ENCODE measurements at places on chromosomes 3 and 15.
A peak's percentile ranks its signal among the peaks of the same experiment; 100 is the strongest.

DNA sequence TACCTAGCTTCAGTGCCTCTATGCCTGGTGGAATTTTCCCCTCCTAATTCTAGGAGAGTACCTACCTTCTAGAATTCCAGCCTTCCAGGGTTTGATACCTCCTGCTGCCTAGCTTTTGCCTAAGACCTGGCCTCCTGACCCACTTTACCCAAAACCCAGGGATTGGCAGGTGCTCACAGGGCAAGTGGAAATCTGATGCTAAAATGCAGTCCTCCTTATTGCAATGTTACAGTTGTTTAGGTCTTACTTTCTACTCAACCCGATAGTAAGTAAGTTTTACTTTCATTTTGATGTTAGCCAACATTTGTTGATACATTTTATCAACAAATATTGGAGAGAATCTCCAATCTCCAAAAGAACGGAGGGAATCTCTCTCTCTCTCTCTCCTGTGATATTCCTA lies 275.9 kb downstream of the DOCK3 start:
- DNase-seq = no peak

DNA sequence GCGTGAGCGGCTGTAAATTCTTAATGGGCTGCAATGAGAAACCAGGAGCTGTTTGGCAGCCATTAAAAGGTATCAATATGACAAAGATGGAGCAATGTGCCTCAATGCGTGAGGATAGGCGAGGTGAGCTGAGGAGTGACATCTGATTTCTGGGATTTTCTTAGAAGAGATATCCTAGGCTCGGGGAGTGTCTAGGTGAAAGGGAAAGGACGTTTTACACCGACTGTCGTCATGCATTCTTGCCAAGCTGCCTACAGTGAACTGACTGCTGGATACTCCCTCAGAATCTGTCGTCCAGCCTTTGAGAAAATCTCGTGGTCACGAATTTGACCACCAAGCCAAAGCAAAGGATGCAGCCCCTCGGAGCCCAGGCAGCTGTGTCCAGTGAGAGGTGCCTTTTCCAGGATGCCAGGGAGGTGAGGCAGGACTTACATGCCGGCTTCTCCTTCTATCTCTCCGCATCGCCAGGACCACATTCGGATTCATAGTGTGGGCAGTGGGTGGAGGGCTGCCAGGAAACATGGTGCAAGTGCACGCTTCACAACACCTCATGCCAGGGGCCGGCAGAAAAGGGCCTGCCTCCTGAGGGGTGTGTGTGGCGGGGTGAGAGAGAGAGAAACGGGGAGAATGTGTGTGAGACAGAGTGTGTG lies 80.3 kb upstream of the ABHD17C start:
- DNase-seq = no peak

GRCh38 chr15:78417754-78418630 lies 20.0 kb upstream of the IREB2 start:
- no peak for DNase-seq

- DNase-seq = no peak
Measured at GRCh38 chr15:99956022-99956775, 223.0 kb upstream of the LYSMD4 start.

GRCh38 chr3:134937256-134938028 lies 142.4 kb downstream of the EPHB1 start:
- DNase-seq = no peak

GRCh38 chr15:42716125-42716524 lies 20.8 kb downstream of the CDAN1 start:
- DNase-seq = no peak

DNA sequence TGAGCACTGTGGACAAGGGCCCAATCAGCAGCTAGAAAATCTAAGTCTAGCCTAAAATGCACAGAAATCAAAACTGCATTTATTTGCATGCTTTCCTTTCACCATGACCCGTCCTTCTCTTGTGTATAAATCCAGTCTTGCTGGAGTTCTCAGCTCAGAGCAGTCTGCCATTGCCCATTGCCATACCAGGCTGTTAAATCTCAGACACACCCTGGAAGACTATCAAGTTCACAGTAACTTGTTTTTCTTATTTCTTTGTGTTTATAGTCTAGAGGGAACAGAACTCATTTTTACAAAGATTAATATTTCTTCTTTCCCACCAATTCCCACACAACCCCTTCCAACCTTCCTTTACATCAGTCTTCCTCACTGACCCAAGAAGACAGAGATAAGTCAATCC lies 85.9 kb downstream of the COL8A1 start:
- DNase-seq = no peak

- peak; percentile 26 for DNase-seq
Measured at GRCh38 chr15:36501063-36501678, 78.3 kb upstream of the CDIN1 start.

DNA sequence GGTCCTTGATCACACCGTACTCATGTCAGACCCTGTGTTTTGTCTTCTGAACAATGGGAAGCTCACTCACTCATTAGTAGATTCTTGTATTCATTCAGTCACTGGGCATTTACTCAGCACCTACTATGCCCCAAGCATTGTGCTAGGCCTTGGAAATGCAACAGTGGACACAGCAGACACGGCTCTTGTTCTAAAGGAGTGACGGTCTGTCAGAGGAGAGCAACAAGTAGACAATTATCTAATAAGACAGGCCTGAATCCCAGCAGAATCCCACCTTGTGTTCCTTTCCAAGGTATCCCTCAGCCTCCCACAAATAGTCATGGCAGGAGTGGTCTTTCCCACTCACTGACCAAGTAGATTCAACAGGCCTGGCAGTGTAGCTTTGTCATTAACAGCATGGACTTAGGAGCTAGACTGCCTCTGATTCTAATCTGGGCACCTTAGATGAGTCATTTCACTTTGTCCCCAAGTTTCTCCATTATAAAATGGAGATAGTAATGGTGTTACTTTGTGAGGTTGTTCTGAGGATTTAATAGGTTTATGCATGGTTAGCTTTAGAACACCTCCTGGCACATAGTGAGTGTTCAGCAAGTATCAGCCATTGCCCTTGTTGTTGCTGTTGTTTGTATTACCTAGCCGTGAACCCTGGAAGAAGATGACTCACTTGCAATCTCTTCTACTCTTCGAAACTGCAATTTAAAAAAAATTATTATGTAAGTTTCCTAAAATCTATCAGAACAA lies 69.1 kb downstream of the SSUH2 start:
- DNase-seq = no peak

DNA sequence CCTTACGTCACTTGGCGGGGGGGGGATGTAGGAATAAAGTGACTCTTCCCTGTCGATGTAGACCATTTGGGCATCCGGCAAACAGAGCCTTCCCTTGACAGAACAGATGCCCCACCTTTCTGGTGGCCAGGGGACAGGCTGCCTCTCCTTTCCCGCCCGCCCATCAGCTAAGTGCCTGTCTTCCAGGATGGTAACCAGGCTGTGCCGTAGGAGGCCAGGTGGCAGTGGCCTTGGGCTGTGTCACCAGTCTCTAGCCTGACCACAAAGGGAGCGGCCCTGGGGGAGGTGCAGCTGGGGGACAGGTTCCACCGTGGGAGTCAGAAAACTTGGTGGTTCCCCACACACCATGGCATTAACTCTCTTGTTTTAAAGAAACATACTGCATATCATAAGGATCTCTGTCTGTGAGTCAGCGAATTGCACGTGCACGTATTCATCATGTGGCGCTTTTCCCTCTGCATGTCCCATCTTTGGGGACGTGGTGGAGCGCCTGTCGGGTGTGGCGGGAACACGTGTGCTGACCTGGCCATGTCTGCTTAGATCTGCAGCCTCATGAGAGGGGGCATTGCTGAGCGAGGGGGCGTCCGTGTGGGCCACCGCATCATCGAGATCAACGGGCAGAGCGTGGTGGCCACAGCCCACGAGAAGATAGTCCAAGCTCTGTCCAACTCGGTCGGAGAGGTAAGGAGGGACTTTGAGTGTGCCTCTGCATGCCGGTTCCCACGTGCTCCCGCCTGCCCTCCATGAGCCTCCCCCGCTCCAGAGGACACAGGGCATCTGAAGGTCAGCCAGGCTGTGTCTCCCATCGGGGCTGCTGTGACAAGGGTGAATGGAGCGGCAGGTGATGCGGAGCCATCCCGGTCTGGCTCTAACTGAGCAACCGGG lies 156.0 kb downstream of the NSMCE3 start:
- DNase-seq = no peak

DNA sequence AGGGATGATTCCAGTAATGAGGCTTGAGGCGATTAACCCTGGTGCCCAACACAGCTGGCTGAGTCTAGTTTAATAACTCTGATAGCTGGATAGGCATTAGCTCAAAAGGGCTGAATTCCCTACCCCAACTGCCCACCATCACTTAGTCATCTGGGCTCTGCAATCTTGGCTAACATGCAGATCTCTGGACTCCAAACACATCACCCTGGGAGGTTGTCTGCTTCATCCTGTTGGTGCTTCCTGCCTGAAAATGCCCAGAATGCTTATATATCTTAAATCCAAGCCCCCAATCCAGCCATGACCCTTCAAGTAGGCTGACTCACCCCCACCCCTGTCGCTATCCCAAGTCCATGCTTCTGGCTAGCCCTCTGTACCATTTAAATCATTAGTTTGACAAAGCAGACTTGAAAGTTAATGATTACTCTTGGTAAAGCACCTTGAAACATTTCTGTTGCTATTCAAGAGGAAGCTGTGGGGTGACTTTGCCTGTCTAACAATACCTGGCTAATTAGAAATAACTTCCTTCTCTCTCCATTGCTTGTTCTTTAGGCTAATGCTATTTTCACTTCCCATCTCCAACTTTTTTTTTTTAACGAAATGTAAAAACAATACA lies 107.0 kb upstream of the RORA start:
- DNase-seq = no peak

GRCh38 chr3:31621314-31621713 lies 88.6 kb downstream of the STT3B start:
- DNase-seq = no peak

DNA sequence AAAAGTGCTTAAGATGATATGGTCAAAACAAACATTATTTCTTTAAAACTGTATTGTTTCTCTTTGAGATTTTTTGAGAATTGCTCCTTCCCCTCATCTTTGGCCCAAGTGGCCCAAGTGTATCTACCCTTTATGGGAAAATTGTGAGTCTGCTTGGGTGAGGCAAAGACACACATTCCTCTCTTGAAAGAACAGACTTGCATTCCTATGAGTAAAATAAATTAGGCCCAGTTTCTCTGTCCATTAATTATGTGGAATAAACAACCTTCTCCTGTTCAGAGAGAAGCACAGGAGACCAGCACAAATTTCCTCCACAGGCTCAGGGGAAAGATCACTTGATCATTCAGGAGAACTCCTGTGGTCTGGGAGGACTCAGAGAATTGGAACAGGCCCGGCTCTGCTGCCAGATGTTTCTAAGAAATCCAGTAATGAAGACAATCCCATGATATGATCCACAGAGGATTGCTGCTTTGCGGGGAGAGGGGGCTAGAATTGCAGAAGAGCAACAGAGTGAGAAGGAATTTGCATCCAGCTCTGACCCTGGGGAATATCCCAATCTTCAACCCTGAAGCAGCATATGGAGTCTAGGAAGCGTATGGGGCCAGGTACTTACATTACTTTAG lies 53.8 kb upstream of the BOC start:
- no peak for DNase-seq

- no peak for DNase-seq
Measured at GRCh38 chr3:10338591-10339353, 17.9 kb upstream of the SEC13 start.

- no peak for DNase-seq
Measured at GRCh38 chr3:126983653-126984390, 907 bp downstream of the PLXNA1 start.

GRCh38 chr15:71925145-71925544 lies 114.8 kb downstream of the NR2E3 start:
- no peak for DNase-seq

GRCh38 chr15:101667881-101668280 lies 15.7 kb upstream of the TM2D3 start:
- no peak for DNase-seq

- no peak for DNase-seq
Measured at GRCh38 chr15:93417631-93418030, 328.6 kb upstream of the RGMA start.

- DNase-seq = no peak
Measured at GRCh38 chr3:20608054-20608738, 422.2 kb upstream of the SGO1 start.

- DNase-seq = no peak
Measured at GRCh38 chr15:66912001-66912400, 153.4 kb upstream of the SMAD3 start.

- DNase-seq = no peak
Measured at GRCh38 chr3:194272861-194273742, 78.0 kb downstream of the CPN2 start.

DNA sequence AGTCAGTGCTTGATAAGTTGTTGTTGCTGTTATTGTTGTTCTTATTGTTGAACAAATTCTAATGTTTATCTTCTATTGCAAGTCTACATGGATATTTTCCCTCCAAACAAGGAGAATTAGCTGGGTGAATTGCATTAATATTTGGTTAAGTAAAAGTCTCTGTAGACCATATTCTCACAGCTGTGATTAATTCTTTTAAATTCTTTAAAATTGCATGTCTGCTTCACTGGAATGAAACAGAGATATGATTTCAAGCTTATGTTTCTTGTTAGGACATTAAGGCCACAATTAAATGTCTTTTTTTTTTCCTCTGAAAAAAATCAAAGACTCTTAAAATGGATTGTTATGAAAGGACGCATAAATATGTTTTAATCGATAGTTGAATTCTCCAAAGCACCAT lies 153.4 kb downstream of the EBLN2 start:
- DNase-seq = no peak

- DNase-seq = peak; percentile 72
Measured at GRCh38 chr3:158167737-158168557, 58.1 kb downstream of the RSRC1 start.

- DNase-seq = no peak
Measured at GRCh38 chr3:158103081-158103886, 2.9 kb downstream of the SHOX2 start.

DNA sequence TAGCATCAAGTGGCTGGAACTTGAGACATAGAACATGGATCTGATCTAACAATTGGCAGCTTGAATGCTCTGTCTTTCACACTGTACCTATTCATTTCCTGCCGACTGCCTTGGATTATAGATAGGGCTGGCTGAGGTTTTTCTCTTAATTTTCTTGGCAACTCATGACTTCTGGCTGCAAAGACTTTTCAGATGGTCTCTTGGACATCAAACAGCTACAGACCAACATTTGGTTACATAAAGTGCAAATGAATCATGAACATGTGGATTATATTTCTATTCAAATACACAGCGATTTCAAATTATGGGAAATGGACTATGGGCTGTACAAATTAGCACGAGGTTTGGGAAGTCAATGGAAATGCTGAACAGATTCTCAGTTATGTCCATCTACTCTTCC lies 26.2 kb upstream of the IL16 start:
- no peak for DNase-seq

DNA sequence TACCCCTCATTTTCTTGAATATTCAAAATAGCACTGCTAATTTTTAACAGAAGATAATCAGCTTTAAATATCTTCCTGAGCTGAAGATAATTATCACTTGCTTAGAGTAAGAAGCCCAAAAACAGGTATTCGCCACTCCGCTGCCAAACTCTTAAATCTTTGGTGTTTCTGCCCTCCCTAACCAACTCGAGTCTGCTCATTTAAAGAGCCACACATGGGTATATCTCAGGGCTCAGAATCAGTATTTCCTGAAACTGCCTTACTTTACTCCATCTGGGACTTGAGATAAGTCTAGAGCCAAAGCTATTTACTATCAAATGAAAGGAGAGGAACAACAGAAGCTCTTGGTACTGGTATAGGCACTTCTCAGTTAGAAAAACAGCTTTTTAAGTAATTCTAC lies 10.8 kb downstream of the PDCD10 start:
- no peak for DNase-seq

- DNase-seq = no peak
Measured at GRCh38 chr15:60259469-60259868, 138.3 kb downstream of the ANXA2 start.
